Inflammatory macrophage treated with lipopolysaccharide for 4 hours (primary cell): ENCODE measurements at places on chromosomes 5 and 9.

GRCh38 chr9:133690081-133690561 lies 48.0 kb downstream of the SARDH start:
- no peak for DNase-seq

GRCh38 chr9:115997923-115998322 lies 155.7 kb upstream of the PAPPA start:
- DNase-seq: no peak

DNA sequence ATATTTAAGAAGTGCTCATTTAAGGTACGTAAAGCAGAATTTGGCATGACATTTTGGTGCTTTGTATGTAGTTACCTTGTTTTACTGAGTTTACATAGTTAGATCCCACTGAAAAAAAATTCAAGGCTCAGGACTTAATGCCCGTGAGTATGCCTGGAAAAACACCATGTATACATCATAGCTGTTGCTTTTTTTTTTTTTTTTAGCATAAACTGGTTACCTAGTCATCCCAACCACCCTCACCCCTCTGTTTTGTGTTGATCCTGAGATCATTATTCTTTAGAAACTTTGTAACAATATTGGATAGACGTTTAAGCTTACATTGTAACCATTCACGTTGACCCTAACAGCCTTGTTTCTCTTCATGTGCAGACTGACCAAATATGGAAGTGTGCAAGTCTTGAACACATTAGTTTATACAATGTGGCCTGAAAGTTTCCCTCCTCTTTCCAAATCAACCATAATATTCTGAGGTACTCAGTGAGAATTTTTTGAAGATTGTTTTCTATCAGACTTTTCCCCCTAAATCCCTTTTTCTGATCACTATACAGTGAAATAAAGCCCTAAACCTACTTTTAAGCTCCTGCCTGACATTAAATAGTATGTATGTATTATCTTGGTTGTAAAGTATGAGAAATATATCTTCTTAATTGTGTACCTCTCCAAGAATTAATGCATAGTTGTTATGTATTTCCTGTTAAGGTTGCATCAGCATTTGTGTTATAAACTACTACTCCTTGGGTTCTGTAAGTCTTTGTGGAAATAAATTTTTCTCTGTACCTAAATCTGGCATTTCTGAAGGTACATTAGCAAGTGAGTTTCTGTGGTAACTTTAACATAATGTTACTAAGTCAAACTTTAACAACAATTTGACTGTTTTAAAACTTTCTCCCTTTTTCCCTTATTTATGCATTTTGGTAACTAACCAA lies 4.4 kb downstream of the RABGAP1 start:
- DNase-seq: no peak

DNA sequence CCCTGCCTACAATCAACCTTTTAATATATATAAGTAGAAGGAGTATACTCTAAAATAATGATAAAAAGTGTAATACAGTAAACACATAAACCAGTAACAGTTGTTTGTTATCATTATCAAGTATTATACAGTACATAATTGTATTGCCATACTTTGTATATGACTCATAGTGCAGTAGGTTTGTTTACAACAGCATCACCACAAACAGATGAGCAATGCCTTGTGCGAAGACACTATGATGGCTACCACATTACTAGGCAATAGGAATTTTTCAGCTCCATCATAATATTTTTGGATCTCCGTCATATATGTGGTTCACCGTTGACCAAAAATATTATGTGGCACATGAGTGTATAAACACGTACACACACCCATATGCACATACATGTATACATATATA lies 69.7 kb upstream of the APC start:
- DNase-seq: no peak

DNA sequence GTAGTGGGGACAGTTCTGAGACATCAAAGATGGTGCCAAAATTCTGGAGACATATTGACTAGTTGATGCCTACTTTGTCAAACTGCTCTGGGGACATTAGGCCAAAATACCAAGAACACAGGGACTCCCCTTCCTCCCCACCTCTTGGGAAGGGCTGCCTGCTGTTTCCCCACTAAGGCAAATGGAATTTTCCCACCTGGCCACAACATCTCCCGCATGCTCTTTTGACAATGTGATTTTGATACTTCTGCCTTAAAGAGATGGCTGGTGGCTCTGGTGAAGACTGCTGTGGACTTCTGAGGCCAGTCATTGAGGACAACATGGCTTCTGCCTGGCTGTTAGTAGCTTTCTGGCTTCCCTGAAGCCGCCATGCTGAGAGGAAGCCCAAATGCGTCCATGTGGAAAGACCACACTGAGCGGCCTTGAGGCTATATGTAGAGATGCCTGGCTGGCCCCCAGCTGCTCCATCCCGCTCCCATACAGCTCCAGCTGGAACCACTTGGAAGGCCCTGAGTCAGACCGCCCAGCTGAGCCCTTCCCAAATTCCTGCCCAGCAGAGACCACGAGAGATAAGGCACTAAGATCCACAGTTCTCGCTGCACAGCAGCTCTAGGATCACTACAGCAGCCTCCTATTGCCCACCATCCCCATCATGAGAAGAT lies 226.7 kb downstream of the SYK start:
- DNase-seq: no peak

DNA sequence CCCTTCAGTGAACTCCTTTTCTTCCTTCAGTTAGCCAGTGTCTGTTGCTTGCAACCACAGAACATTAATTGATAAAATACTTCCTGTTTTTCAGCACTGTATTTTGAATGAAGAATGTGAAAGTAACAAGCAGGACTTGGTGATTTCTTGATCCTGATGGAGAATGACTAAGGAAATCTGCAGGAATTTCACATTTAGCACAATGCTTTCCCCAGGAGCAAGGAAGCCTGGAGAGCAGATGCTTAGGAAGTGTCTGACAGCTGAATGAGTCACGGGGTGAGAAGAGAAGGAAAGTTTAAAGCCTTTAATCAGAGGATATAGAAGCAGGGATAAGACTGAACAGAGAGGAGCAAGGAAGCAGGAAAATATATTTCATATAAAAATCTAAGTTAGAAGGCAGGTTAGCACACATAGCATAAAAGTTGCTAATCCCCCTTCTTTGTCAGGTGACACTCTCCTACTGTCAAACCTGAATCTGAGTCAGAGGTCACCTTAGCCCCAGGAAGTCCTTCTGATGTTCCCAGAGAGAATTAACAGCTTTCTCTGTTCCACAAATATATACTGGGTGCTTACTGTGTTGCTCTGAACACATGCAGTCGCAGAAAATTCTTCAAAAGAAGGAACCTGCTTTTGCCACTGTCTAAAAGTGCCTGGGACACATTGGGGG lies 59.7 kb downstream of the GNA14 start:
- DNase-seq: no peak

- peak; percentile 75 for DNase-seq
Observed at GRCh38 chr5:13188371-13188770, 756.1 kb downstream of the DNAH5 start.

GRCh38 chr5:56003179-56003578 lies 8.4 kb upstream of the IL6ST start:
- DNase-seq: no peak

DNA sequence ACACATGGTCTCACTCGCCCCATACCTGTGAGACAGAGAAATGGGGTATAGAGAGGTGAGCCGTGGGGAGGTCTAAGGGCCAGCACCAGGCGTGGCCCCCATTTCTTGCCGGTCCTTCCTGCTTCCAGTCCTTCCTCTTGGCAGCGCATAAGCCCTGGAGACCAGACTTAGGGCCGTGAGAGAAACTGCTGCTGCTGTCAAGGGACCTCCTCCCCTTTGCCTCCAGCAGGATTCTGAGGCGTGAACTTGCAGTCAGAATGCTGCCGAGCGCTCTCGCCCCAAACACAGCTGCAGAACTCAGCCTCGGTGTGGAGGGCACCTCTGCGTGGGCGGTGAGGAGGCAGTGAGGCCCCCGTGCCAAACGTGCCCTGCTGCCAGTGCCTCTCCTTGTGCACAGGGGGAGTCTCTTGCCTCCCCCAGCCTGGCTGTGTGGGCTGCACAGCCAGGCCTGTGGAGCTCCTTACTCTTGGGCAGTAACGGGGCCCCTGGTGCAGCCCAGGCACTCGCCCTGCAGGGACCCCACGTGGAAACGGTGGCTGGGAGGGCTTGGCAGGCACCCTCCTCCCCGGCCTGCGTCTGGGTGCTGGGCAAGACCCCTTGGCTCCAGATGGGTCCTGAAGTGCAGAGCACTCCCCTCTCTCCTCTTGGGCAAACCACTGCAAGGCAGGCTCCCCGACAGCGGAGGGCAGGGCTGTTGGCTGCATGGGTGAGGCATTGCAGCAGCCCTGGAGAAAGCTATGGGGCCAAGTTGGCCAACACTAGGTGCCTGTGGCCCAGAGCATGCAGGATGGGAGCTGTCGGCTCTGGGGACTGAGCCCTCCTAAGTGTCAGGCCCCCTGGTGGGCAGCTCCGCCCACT lies 85.4 kb downstream of the RXRA start:
- DNase-seq: no peak

DNA sequence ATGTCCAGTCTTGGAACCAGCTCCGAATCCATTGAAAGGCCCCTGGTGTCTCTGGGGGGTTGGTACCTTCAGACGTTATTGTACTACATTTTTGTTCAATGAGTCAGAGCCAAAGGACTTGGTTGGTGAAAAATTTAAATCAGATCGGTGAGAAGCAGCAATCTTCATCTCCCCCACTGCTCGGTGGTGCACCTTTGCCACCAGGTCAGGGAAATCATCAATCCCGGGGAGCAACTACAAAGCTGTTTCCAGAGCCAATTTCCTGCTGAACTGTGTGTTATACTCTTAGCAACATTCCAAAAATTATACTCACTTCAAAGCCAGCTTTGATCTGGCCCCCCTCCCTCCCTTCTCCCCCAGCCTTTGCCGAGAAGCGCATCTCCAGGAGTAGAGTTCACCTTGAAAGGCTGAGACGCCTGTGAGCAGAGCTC lies 375.2 kb upstream of the WWC1 start:
- DNase-seq: no peak

DNA sequence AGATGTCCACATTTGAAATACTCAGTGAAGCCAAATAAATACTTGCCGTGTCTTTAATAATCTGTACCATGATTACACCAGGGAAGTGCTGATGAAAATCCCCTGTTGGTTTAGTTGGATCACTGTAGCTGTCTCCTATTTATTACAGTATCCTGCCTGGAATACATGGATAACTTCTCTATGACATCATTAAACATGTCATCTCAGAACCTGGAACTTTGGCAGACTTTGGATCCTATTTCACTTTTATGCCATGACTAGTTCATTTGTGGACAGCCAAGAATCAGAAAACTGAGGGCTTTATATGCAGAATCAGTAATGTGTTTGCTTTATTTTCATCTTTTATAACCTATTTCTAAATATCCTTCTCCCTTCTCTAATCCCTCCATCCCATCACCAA lies at the start of gene TXNDC8:
Gene TXNDC8, minus strand, starts transcription at position 137 of the 400 bp plus-strand sequence.
- no peak for DNase-seq

GRCh38 chr5:130164966-130165365 lies 260.7 kb downstream of the CHSY3 start:
- no peak for DNase-seq

GRCh38 chr9:122812736-122813135 lies 12.8 kb downstream of the OR1K1 start:
- no peak for DNase-seq

GRCh38 chr9:109812818-109813281 lies 32.9 kb downstream of the PALM2AKAP2 start:
- peak; percentile 35 for DNase-seq

- DNase-seq: no peak
Observed at GRCh38 chr9:119284118-119284517, 85.1 kb downstream of the BRINP1 start.

GRCh38 chr5:40410964-40411635 lies 268.6 kb upstream of the PTGER4 start:
- peak; percentile 91 for DNase-seq

DNA sequence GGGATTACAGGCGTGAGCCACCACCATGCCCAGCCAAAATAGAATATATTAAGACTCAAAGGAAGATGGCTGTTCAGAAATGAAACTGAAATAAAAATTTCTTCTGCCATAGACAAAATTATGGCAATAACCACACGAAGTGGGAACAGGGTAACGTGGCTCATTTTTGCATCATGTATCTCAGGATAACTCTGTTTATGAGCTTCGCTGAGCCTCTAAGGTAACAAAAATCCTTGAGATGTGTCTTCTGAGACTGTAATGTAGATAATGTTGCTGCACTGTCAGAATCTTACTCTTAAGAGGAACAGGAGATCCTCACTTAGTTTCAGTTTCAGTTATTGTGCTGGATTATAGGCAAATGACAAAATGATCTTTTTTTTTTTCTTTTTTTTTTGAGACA lies 153.8 kb downstream of the GOLPH3 start:
- DNase-seq: peak; percentile 88

DNA sequence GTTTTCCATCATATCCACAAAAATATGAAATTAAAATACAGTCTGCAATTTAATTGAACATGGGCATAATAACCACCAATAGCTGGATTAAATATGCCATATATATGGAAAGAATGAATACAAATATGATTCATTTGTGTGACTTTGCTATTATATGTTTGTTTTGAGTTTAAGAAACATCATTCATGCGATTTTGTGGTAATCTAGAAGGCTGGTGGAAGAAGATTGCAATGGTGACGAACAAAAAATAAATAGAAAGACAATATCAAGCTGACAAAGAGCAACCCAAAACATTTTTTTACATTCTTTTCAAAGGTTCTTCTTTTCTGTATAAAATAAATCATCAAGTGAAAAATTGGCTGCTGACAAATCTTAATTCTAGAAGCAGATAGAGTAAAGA lies 610.0 kb downstream of the MAT2B start:
- no peak for DNase-seq

GRCh38 chr9:109256336-109256735 lies 64.5 kb downstream of the EPB41L4B start:
- no peak for DNase-seq

DNA sequence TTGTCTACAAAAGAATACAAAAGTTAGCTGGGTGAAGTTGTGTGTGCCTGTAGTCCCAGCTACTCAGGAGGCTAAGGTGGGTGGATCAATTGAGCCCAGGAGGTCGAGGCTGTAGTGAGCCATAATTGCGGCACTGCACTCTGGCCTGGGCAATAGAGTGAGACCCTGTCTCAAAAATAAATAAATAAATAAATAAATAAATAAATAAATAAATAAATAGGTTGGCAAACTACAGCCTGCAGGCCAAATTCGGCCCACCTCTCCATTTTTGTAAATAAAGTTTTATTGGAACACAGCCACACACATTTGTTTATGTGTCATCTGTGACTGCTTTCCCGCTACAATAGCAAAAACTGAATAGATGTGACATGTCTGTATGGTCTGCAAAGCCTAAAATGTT lies 9.5 kb downstream of the PTGS1 start:
- no peak for DNase-seq

- no peak for DNase-seq
Observed at GRCh38 chr5:181170996-181171395, 23.6 kb downstream of the OR2V2 start.

GRCh38 chr5:129078247-129078646 lies 16.3 kb upstream of the ISOC1 start:
- no peak for DNase-seq

DNA sequence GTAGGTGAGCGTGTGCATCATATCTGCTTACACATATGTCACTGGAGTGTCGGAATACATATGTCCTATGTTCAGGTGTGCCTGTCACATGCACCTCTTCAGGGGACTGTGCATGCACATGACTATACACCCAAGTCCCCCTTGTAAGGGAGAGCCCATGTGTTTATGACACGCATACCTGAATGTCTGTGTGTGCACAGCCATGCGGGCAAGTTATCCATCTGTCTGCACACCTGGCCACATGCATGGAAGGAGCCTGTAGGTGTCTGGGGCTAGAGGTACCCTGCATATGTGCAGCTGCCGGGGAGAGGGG lies 622 bp upstream of the RGS14 start:
- DNase-seq: no peak

- DNase-seq: no peak
Observed at GRCh38 chr9:11414241-11414640, 801.4 kb upstream of the PTPRD start.
